H1 (cell line): ENCODE measurements at places on chromosomes 12 and 14. TPM values are rescaled to one million over a fixed set of nuclear protein-coding genes. Genes with fewer than 3 reads are reported as not detected.

The ANKS1B gene
- total RNA-seq = 6.1 and 8.5 TPM in 2 replicates

GRCh38 chr12:17139931-17140330 lies 534.0 kb upstream of the LMO3 start:
- H3K36me3 ChIP-seq = no peaks in the 10 kb centered on the region
- no peaks in the 10 kb centered on the region for H3K27me3 ChIP-seq
- H3K27ac ChIP-seq = no peak overlapping the region
- H3K4me3 ChIP-seq = no peak overlapping the region
- H3K4me1 ChIP-seq = no peaks in the 10 kb centered on the region
- no peak for DNase-seq

GRCh38 chr12:92197815-92198214 lies 52.2 kb upstream of the BTG1 start:
- H3K27ac ChIP-seq = no peak overlapping the region
- H3K4me1 ChIP-seq = no peaks in the 10 kb centered on the region
- no peaks in the 10 kb centered on the region for H3K36me3 ChIP-seq
- DNase-seq = no peak
- H3K4me3 ChIP-seq = no peak overlapping the region
- H3K27me3 ChIP-seq = no peaks in the 10 kb centered on the region

DNA sequence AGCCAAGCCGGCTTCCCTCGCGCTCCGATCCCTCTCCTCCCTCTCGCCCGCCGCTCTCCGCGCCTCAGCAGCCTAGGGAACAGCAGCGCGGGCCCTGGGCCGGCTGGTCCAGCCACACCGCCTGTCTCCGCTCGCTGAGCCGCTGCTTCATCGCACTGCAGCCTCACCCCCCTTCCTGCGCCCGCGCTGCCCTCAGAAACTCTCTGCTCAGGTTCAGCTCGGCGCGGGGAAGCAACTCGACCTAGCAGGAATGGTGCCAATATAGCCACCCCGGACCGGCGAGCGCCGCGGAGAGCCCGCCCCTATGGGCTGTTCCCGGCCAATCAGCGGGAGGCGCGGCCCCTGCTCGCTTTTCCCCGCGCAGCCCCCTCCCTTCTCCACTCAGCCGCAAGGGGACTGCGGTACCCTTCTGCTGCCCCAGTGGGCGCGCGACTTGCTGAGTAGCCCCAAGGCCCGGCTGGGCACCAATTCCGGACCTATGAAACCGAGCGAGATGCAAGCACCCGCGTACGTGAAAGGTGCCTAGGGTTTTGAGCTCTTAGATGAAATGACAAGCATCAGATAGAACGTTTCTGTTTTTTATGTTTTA lies at the start of gene ADAMTS20:
Gene ADAMTS20, minus strand, starts transcription at position 233 of the 589 bp plus-strand sequence. CDS start 282 bp downstream, outside the sequence.
- peak within 1 kb of the TSS; percentile 52 for H3K4me3 ChIP-seq
- H3K27me3 ChIP-seq = peaks cover 16% of the 10 kb centered on the region
- peaks cover 13% of the 10 kb centered on the region for H3K4me1 ChIP-seq
- no peak within 1 kb of the TSS for H3K27ac ChIP-seq
- peak; percentile 90 for DNase-seq

- H3K27me3 ChIP-seq = no peaks in the 10 kb centered on the region
- H3K27ac ChIP-seq = peak overlapping the region; percentile 80
- no peaks in the 10 kb centered on the region for H3K36me3 ChIP-seq
- peak overlapping the region; percentile 87 for H3K4me3 ChIP-seq
- peaks cover 13% of the 10 kb centered on the region; the same call in 1 of the 2 replicates for H3K4me1 ChIP-seq
- no peak for DNase-seq
These were observed 1.2 kb downstream of the DUSP16 start for GRCh38 chr12:12561371-12562015.
